ENCODE measurements at places on chromosomes 7 and 10. TPM values are rescaled to one million over a fixed set of nuclear protein-coding genes. Genes with fewer than 3 reads are reported as not detected.

- no peak for DNase-seq
These were observed 27.8 kb downstream of the RHEB start for GRCh38 chr7:151491859-151492258.

DNA sequence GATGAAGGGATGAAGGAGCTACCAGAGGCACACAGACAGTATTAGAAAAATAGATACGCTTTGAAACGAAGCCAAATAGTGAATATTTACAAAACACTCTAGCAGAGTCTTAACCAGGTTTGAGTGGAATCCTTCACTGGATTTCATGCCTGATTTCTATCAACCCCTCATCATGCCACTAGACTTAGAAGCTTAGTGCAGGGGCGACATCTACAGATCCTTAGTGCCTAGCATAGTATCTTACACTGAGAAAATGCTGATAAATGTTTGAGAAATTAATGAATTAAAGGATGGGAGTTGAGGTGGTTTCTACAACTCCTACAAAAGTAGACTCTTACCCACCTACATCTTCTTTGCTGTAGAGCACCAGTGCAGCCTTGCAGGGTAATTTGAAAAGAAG is 54.7 kb upstream of the CCNJ start:
- no peak for DNase-seq

GRCh38 chr7:51357821-51358220 is 41.2 kb upstream of the COBL start:
- no peak for DNase-seq

GRCh38 chr10:15280462-15280861 is 90.6 kb downstream of the FAM171A1 start:
- DNase-seq = no peak

Gene FAM131B
- 0.19 TPM for polyA plus RNA-seq

Gene INA
- polyA plus RNA-seq = not detected
